Stimulated activated naive CD8-positive, alpha-beta T cell treated with anti-CD3 and anti-CD28 coated beads, Interleukin-15, Interleukin-2, amounts not matched to agents 100 U/mL and 50 U/mL, for 24 hours (primary cell): ENCODE measurements at places on chromosomes 6 and 20.
A peak's percentile ranks its signal among the peaks of the same experiment; 100 is the strongest.

GRCh38 chr6:17919496-17919895, 67.9 kb downstream of the KIF13A start:
- no peak for DNase-seq

- DNase-seq: no peak
Observed at GRCh38 chr6:118122161-118122725, 215.2 kb downstream of the SLC35F1 start.

DNA sequence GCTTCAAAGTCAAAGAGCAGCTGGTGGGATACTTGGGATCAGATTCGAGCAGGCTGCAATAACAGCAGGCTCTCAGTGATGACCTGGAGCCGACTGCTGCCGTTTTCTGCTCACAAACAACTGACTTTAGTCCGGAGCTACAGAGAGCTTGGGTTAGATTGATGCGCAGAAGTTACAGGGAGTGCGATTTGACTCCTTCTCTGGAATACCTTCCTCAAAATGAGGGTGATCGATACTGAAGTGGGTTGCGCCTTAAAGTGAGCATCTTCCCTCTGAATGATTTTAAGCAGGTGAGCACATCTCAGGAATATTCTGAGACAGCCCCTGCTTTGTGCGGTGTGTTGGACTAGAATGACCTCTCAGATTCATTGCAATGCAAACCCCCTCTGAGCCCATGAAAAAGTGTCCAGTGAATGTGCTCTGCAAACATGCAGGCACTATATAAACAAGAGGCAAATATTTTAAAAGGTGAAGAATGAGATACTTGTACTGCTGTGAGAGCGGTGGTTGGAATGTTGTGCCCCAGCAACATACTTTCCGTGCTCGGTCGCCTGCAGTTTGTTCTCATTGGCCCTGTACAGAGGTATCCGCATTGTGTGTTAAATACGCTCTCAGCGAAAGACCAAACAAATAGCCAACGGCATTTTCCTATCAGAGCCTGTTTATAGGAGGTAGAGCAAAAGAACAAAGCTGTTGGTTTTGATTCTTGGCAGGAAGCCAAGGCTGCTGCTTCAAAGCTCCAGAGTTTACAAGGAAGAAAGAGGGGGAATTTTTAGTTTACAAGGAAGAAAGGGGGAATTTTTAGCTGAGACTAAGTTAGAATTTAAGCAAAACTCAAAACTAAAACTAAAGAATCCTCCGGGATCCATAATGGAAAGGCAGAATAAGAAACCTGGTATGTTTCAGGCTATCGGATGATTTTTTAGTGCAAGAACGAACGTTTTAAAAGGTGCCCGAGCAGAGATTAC, 67.7 kb downstream of the PHACTR2 start:
- no peak for DNase-seq

DNA sequence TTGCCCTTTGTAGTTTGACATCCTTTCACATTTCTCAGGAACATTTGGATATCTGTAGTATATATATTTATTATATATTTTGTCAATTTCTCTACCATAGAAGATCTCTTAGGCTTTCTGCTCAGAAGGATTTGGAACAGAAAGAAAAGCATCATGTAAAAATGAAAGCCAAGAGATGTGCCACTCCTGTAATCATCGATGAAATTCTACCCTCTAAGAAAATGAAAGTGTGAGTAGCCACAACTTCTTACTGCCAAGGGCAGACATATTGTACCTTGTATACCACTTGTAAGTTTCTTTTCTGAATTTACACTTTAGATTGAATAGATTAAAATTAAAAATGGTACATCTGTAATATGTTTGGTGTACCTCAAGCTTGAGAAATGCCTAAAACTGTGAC, 31.2 kb downstream of the TPX2 start:
- no peak for DNase-seq

DNA sequence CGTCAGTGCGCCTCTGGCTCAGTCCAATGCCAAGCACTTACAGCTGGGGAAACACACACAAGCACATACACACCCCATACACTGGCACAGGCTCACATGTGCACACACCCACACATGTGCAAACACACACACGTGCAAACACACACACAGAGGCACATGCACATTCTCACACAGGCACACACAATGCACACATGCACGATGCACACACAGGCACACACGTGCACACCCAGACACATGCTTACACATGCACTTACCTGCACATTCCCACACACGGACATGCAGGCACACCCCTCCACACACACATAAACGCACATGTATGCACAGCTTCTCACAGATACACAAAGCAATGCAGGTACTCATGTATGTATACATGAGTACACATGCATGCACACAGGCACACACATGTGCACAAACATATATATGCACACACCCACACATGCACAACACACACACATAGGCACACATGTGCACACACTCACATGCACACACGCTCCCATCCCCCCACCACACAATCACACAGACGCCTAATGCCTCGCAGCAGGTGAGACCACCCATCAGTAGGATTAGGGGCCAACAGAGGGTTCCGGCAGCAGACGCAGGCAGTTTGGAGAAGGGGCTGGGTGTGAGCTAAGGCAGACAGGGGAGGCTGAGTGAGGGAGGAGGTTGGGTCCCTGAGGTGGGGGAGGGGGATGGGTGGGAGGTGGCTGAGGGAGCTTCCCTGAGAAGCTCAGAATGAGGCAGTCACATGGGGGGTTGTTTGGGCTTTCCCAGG, 71.2 kb upstream of the SLCO4A1 start:
- DNase-seq: no peak

- no peak for DNase-seq
Observed at GRCh38 chr6:152087701-152088100, 280.2 kb downstream of the ESR1 start.

DNA sequence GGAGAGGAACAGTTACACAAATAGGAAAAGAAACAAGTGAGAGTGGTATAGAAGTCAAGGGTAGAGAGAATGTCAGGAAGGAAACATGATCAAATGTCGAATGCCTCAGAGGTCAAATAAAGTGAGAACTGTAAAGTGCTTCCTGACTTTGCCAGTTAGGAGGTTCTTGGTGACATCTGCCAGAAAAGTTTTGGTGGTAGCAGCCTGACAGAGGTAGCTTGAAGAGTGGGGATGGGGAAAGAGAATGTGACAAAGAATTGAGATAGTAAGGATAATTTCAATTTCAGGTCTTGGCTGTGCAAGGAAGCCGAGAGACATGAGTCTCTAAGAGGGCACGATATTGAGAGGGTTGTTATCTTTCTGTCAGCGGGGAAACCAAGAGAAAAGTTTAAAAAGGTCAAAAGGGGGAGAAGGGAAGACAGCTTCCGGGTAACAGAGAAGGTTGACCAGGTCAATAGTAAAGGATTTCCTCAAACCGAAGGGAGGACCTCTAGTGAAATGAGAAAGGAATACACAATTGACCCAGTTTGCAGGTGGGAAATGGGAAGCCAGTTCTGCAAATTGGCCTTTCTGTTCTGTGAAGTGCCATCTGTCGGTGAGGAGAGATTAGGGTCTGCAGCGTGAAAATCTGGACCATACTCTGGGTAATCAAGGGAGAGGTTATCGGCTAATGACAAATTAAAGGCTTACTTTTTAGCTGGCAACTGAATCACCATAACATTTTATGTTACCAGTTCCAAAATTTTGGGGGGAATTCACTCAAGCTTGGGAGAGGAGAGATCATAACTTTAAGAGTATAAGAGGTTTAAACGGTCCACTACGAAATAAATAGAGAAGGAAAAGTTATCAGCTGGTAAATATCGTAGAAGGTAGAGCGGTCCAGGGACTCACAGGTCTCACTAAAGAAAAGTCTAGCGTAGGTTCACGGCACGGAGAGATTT, 973 bp upstream of the BRD2 start:
- DNase-seq: no peak

DNA sequence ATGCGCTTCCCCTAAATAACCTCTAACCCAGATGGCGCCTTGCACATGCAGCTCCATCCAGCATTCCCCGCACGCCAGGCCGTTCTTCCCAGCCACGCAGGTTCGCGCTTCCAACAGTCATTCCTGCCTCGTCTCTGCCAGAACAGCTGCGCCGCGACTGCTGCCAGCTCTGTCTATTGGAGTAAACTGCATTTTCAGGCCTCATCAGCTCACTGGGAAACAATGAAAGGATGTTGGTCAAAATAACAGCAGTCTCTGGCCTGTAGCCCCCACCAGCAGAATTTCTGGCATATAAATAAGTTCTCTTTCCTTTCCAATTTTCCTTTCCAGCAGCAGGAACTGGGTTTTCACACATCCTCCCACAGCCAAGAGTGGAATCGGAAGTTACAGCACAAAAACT, 14.6 kb downstream of the NRSN1 start:
- no peak for DNase-seq

- no peak for DNase-seq
Observed at GRCh38 chr6:129596522-129596921, 113.5 kb downstream of the ARHGAP18 start.

GRCh38 chr6:170291271-170292110, 613 bp upstream of the DLL1 start:
- peak; percentile 61 for DNase-seq

GRCh38 chr6:159978291-159979135, 9.6 kb downstream of the IGF2R start:
- DNase-seq: peak; percentile 77

- DNase-seq: no peak
Observed at GRCh38 chr20:48192109-48192508, 406.8 kb upstream of the SULF2 start.

DNA sequence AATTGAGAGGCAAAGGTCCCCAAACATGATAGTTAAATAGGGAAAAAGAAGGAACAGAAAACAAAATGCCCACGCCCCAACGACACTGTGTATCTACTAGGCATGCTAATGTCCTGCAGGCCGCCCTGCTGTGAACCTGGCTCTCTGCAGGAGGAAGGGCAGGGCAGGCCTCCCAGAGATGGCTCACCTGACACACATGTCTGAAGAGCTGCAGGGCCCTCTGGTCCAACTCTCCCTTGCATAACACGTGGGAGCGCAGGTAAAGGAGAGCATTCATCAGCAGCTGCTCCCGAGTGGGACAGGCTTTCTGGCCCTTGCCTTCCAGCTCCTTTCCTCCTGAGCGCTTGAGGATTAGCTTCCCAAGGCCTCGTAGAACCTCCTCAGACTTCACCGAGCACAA, 53.7 kb upstream of the LYRM2 start:
- no peak for DNase-seq

DNA sequence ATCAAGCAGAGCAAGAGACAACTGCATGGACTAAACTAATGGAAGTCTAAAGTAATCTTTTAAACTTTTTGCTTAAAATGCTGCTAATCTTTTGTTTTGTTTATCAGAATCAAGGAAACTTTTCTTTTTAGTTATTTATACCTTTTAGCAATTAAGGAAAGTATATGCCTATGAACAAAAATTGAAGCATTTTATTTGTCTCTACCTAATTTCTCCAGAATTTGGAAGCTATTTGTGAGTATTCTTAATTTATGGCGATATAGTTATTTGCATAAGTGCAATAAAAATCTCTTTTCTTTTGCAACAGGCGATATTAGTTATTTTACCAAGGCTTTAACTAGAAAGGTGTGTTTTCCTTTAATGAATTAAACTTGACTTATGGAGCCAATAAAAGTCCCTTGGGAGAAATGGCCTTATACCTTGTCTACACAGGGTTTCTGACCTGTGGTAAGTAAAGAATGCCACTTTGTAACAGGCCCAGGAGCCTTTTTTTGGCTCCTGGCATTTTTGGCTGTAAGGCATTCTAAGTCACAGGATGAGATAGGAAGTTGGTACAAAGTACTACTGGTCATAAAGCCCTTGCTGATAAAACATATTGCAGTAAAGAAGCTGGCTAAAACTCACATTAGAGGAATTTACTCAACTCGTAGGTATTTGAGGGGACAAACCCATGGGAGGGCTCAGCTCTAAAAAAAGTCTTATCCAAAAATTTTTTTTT, 37.2 kb downstream of the TMEM14A start:
- DNase-seq: no peak

DNA sequence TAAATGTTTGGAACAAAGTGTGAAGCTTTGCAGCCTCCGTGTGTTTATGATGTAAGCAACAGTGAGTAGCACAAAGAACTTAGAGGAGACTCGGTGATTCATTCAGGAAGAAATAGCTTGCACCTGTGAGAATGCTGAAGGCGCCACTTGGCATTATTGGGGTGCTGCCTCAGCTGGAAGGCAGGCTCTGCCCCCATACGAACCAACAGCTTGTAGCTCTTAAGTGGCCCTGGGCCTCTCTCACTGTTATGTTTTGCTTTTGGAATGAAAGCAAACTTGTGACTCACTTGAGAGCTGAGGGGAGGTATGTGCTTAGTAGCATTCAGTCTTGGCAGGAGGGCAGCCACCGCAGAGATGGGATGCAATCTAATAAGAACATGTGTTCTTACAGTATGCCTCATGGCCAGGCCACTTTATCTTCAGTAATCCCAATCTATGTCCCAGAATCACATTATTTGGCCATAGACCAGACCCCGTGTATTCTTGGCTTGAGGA, 310.7 kb downstream of the EYA4 start:
- no peak for DNase-seq
